ENCODE measurements at places on chromosomes 12 and 14. TPM values are rescaled to one million over a fixed set of nuclear protein-coding genes. Genes with fewer than 3 reads are reported as not detected.

The IGF1 gene
- 2.3 TPM for total RNA-seq

The UNC79 gene
- 0.04 TPM for total RNA-seq

The FAR2 gene
- 7.6 TPM for total RNA-seq

The RND1 gene
- total RNA-seq: 2.6 TPM

The RPS6KL1 gene
- 6.5 TPM for total RNA-seq

The CD163 gene
- not detected for total RNA-seq

The ADAMTS20 gene
- not detected for total RNA-seq

The MGAT4C gene
- not detected for total RNA-seq

- H3K4me1 ChIP-seq: peaks cover 8% of the 10 kb centered on the region
- no peaks in the 10 kb centered on the region for H3K27me3 ChIP-seq
- H3K36me3 ChIP-seq: peaks cover 4% of the 10 kb centered on the region
- H3K4me3 ChIP-seq: no peak overlapping the region
Observed at GRCh38 chr14:22896760-22897159, 13.7 kb downstream of the REM2 start.

DNA sequence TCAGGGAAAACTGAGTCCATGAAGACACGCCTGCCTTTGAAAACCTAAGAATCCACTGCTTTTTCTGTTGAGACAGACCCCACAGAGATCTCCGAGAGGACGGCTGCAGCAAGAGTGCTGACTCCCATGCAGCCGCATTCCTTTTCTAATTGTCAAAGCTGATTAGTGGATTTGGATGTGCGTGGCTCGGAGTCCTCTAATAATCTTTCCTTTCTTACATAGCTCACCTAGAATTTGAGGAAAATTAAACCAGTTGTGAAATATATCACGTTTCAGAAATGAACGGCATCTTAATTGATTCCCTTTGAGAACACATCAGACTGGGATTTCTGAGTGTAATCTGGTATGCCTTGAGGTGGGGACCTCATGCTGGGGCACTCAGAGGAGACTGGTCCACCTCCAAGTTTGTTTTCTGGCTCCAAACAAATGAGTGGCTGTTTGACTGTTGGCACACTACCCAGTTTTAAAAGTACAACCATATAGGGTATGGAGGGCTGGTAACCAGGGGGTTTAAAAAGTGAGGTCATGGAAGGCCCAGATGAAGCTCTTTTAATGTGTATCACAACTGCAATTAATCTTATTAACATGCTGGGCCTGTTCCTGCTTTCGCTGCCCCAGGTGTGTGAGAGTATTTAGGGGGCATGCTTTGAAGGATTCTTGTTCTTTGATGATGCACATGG, 63.3 kb downstream of the RASSF3 start:
- H3K4me3 ChIP-seq: peak overlapping the region; percentile 14
- no peaks in the 10 kb centered on the region for H3K27me3 ChIP-seq
- peaks cover 6% of the 10 kb centered on the region for H3K36me3 ChIP-seq
- no peak for DNase-seq
- H3K4me1 ChIP-seq: peaks cover 88% of the 10 kb centered on the region

- DNase-seq: no peak
- no peaks in the 10 kb centered on the region for H3K27me3 ChIP-seq
- H3K36me3 ChIP-seq: peaks cover 12% of the 10 kb centered on the region
Observed at GRCh38 chr14:97490521-97491070, 693.4 kb downstream of the VRK1 start.

GRCh38 chr12:11872055-11872454, 198.7 kb upstream of the BCL2L14 start:
- peaks cover 42% of the 10 kb centered on the region for H3K36me3 ChIP-seq
- H3K27me3 ChIP-seq: no peaks in the 10 kb centered on the region

DNA sequence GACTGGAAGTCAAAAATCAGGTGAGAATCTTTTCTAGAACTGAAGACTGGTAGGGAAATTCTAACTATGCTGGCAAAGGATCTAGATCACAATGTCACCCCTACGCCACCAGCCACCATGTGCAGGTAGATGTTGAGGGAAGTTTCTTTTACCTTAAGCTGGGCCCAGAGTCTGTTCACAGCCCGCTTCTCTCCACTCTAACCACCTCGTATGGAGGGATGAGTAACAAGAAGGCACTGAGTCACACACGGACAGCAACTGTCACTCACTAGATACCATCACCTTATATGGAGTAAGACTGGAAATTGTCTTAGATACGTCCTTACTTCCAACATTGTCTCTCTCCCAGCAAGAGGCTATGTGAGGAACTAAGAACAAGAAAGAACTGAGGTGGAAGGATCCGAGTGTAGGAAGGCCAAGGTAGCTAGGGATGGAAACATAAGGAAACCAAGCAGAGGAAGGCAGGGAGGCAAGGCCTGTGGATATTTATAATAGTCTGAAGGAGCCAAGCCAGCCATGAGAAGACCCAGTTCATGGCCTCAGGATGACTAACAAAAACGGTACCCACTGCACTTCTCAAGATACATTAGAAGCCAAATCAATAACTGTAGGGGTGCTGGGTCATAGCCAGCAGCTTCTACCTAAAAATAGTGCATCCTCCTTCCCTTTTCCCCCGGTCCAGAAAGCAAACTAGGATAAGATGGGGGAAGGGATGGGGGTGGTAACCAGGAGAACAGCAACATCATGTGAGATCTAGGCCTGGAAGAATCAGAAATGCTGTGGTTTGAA, 15.5 kb downstream of the REM2 start:
- H3K4me1 ChIP-seq: peaks cover 8% of the 10 kb centered on the region
- no peak overlapping the region for H3K4me3 ChIP-seq
- H3K36me3 ChIP-seq: peaks cover 4% of the 10 kb centered on the region
- DNase-seq: no peak

DNA sequence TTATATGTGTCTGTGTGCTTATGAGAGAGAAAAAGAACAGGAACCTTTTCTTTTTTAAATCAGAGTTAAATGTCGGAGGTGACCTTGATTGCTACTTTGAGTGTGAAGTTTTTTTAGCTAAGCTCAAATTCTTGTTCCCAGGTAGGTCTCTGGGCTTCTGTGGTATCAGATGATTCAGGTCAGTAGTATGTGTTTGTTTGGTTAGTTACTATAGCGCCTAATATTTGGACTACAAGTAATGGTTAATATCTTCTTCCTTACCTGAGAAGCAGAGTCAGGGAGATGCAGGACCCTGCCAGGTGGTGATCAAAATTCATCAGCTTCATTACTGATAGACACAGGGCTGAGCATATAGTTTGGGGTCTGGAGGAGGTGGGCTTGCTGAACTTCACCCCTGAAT, 30.8 kb downstream of the ADCK1 start:
- H3K27me3 ChIP-seq: no peaks in the 10 kb centered on the region
- peaks cover 5% of the 10 kb centered on the region for H3K36me3 ChIP-seq
- no peaks in the 10 kb centered on the region for H3K4me1 ChIP-seq
- DNase-seq: no peak
- no peak overlapping the region for H3K27ac ChIP-seq
- H3K4me3 ChIP-seq: no peak overlapping the region

GRCh38 chr14:95858893-95859292, 17.7 kb upstream of the TUNAR start:
- no peaks in the 10 kb centered on the region for H3K4me1 ChIP-seq
- DNase-seq: no peak
- no peaks in the 10 kb centered on the region for H3K36me3 ChIP-seq
- H3K4me3 ChIP-seq: no peak overlapping the region
- peaks cover 8% of the 10 kb centered on the region for H3K27me3 ChIP-seq

- peak within 1 kb of the TSS; percentile 100 for H3K27ac ChIP-seq
- DNase-seq: peak; percentile 92
- H3K27me3 ChIP-seq: no peaks in the 10 kb centered on the region
- H3K4me1 ChIP-seq: peaks cover 26% of the 10 kb centered on the region
Observed at GRCh38 chr12:56751712-56752598, at the start of gene PRIM1. Gene PRIM1, minus strand, starts transcription at chr12:56752323. Its CDS starts 25 bp downstream, at chr12:56752298.

GRCh38 chr14:49733836-49734235, 34.1 kb upstream of the KLHDC2 start:
- DNase-seq: no peak
- H3K36me3 ChIP-seq: no peaks in the 10 kb centered on the region
- no peaks in the 10 kb centered on the region for H3K27me3 ChIP-seq
- H3K4me1 ChIP-seq: no peaks in the 10 kb centered on the region
- H3K4me3 ChIP-seq: no peak overlapping the region

GRCh38 chr14:79920180-79920692, 291.1 kb downstream of the DIO2 start:
- H3K27ac ChIP-seq: no peak overlapping the region
- H3K27me3 ChIP-seq: no peaks in the 10 kb centered on the region
- H3K36me3 ChIP-seq: no peaks in the 10 kb centered on the region
- no peak overlapping the region for H3K4me3 ChIP-seq
- no peak for DNase-seq
- no peaks in the 10 kb centered on the region for H3K4me1 ChIP-seq

DNA sequence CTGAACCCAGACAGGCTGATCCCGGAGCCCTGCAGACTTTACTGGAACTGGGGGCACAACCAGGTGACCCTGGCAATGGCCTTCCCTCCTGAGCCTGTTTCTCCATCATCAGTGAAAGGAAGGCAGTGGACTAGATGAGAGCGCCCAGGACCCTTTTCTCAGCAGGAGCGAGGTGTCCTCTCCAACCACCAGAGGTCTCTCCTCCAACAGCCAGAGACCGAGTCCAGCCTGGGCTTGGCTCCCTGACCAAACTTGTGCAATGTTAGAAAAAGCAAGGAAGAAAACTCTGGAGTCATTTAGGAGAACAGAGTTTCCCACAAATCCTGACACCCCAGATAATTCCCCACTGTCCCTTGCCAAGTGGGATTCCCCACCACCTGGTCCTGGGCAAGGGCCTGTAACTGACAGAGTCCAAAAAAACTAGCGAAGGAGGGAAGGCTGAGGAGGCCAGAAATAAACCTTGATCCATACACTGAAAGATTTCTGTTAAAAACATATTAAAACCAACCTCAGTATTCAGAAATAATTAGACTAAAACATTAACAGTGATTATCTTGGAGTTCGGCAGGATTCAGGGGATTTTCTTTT, 9.0 kb downstream of the RPS6KL1 start:
- no peaks in the 10 kb centered on the region for H3K27me3 ChIP-seq
- no peaks in the 10 kb centered on the region for H3K36me3 ChIP-seq

- no peak for DNase-seq
- no peaks in the 10 kb centered on the region for H3K36me3 ChIP-seq
- H3K4me1 ChIP-seq: no peaks in the 10 kb centered on the region
- no peak overlapping the region for H3K4me3 ChIP-seq
- H3K27me3 ChIP-seq: peaks cover 19% of the 10 kb centered on the region
- H3K27ac ChIP-seq: no peak overlapping the region
Observed at GRCh38 chr12:64950711-64951298, 126.4 kb downstream of the TBC1D30 start.

DNA sequence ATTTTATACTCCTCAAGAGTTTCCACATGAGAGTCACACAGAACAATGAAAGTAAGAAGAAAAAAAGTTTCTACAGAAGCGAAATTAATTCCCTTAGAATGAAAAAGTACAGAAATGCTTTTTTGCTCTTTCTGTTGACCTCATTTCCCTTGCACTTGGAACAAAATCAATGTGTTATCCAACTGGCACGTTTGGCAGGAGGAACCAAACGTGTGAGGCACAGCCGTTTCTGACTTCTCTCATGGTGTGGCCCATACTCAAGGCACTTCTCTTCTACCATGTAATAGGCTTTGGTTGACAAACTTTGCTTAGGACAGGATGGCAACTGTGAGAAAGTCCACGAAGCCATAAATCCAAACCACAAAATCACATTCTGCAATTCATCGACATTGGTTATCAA, 297.0 kb downstream of the FUT8 start:
- no peak overlapping the region for H3K4me3 ChIP-seq
- no peak for DNase-seq
- peaks cover 51% of the 10 kb centered on the region for H3K36me3 ChIP-seq
- H3K27me3 ChIP-seq: no peaks in the 10 kb centered on the region

DNA sequence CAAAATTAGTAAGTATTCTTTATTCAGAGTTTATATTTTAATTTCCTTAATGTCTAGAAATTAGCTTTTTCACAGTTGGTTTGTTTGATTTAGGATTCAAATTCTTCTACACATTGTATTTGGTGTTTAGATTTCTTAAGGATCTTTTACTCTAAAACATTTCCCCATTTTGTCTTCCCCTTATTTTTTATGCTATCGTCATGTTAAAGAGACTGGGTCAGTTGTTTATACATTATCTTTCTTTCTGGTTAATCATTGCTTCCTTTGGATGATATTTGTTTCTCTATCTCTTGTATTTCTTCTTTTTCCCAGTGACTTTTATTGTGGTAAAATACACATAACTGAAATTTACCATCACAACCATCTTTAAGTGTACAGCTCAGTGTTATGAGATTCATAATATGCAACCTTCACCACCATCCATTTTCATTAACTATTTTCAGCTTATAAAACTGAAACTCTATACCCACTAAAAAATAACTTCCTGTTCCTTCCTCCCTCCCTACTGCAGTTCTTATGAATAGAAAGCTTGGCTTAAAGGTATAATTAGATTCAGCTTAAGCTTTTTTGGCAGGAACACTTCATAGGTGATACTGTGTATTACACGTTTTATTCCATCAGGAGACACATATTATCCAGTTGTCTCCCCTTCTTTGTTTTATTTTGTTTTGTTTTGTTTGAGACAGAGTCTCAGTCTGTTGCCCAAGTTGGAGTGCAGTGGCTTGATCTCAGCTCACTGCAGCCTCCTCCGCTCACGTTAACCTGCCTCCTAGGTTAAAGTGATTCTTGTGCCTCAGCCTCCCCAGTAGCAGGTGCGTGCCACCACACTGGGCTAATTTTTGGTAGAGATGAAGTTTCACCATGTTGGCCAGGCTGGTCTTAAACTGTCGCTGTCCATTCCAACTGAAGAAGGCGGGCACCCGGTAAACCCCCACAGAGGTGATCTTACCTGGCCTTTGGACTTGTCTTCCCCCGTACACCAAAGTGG, 45.0 kb downstream of the NOPCHAP1 start:
- H3K27ac ChIP-seq: peak overlapping the region; percentile 88
- peak overlapping the region; percentile 8 for H3K4me3 ChIP-seq
- H3K4me1 ChIP-seq: peaks cover 31% of the 10 kb centered on the region
- H3K36me3 ChIP-seq: peaks cover 21% of the 10 kb centered on the region
